ENCODE measurements at places on chromosomes 16 and 17.

DNA sequence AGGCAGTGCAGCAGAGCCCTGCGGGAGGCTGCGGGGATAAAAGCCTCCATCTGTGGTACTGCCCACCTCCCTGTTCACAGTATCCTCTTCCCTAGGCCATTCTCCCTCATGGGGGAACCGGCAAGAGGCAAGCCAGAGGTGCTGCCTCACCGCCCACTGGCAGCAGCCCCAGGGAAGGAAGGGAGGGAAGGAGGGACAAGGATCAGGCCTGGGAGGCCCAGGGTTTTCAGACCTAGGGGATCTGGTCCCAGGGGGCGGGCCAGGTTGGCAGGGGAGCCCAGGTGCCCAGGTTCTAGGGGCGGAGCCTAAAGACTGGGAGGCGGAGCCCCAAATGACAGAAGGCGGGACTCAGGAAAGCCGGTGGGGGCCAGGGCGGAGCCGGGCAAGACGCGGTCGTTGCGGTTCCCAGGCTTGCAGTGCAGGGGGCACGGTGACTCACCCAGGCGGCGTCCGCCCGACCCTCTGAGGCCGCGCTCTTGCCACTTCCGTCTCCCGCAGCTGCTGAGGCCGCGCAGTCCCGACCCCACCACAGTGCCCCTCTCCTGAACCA lies 3.0 kb upstream of the MTMR4 start:
- DNase-seq: no peak

GRCh38 chr17:35148144-35148543 lies 527 bp downstream of the UNC45B start:
- no peak for DNase-seq

DNA sequence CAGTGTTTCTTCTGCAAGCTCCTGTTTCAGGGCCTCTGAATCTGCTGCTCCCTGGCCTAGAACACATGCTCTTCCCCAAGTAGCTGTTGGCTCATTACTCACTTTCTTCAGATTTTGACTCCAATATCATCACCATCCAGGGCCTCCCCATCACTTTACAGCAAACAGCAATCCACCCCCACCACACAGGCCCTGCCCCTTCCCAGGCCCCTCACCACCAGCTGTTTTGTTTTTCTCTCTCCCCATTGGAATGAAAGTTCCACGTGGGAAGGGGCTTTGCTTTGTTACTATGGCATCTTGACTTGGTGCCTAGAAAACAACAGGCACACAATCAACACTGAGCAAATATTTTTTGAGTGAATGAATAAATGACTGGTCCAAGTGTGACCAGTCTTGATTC lies 4.0 kb downstream of the TMEM170A start:
- DNase-seq: no peak

DNA sequence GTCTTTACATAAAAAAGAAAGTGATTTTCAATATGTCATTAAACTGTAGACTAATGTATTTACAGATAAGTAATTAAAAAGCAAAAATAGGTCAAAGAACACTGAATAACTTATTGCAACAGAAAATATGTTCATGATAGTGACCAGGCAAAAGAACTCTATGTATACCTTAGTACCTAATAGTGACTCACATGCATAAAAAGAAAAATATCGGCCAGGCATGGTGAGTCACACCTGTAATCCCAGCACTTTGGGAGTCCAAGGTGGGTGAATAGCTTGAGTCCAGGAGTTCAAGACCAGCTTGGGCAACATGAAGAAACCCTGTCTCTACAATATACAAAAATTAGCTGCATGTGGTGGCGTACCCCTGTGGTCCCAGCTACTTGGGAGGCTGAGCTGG lies 33.0 kb upstream of the TOM1L1 start:
- no peak for DNase-seq

Data from cortex of kidney (tissue), 1 donor.